Osteocyte (in vitro differentiated cells): ENCODE measurements at places on chromosomes 5 and 9. TPM values are rescaled to one million over a fixed set of nuclear protein-coding genes. Genes with fewer than 3 reads are reported as not detected.

The MYOT gene
- total RNA-seq = not detected in 2 replicates

- no peak overlapping the region for H3K4me3 ChIP-seq
- H3K27ac ChIP-seq = no peak overlapping the region
- no peak for DNase-seq
- no peaks in the 10 kb centered on the region for H3K36me3 ChIP-seq
Measured at GRCh38 chr9:107158321-107158720, 124.8 kb upstream of the RAD23B start.

The WWC1 gene
- 2.2 and 3.6 TPM in 2 replicates for total RNA-seq

DNA sequence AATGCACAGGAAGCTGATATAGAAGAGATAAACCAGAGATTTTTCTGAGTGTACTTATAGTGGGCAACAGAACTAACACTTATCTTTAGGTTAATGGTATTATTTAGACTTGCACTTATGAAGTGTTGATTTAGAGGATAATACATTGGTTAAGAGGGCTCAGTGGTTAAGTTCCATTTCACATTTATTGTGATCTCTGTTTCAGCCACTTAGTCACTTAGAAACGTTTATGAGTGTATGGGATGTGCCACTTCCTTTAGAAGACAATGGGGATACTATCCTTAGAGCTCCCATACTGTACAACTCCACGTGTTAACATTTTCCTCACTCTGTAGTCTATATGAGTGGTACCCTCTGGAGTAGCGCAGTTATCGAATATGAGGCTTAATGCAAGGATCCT lies 57.5 kb downstream of the PIP5K1B start:
- H3K36me3 ChIP-seq = no peaks in the 10 kb centered on the region
- no peak overlapping the region for H3K27ac ChIP-seq
- H3K4me1 ChIP-seq = no peaks in the 10 kb centered on the region
- H3K4me3 ChIP-seq = no peak overlapping the region

- H3K4me3 ChIP-seq = peak overlapping the region; percentile 72
- peaks cover 39% of the 10 kb centered on the region for H3K27me3 ChIP-seq
- no peak overlapping the region for H3K27ac ChIP-seq
- no peaks in the 10 kb centered on the region for H3K36me3 ChIP-seq
- H3K4me1 ChIP-seq = peaks cover 11% of the 10 kb centered on the region
Measured at GRCh38 chr5:52989781-52990527, 802 bp downstream of the ITGA2 start.

DNA sequence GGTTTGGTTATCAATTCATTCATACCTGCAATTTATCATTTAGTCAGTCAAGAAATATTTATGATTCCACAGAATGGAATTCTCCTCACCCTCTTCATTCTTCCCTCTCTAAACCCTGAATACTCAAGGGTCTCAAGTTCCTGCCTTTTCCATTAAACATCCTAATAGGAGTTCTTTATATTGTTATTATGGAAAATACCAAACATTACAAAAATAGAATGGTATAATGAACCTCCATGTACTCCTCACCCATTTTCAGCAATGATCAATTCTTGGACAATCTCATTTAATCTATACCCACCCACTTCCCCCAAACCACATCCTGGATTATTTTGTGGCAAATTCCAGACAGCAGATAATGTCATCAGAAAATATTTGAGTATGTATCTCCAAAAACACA lies 74.5 kb downstream of the ADAMTS12 start:
- no peaks in the 10 kb centered on the region for H3K27me3 ChIP-seq
- no peak for DNase-seq
- H3K27ac ChIP-seq = peak overlapping the region; percentile 15
- H3K36me3 ChIP-seq = peaks cover 3% of the 10 kb centered on the region
- no peak overlapping the region for H3K4me3 ChIP-seq

DNA sequence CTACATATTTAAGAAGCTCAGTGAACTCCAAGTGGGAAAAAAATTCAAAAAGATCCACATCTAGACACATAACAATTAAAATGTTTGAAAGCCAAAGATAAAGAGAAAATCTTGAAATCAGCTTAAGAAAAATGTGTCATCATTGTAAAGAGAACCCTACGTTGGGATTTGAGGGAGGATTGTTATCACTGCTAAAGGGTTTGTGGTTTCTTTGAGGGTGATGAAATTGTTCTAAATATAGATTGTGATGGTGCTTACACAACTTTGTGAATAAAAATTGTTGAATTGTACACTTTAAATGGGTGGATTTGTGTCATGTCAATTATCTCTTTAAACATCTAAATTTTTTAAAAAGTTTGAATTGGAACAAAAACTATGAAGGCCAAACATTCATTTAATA lies 92.2 kb upstream of the ADAMTS19 start:
- H3K4me3 ChIP-seq = no peak overlapping the region
- H3K27ac ChIP-seq = no peak overlapping the region
- H3K27me3 ChIP-seq = peaks cover 11% of the 10 kb centered on the region
